ENCODE measurements at places on chromosomes 4 and X. TPM values are rescaled to one million over a fixed set of nuclear protein-coding genes. Genes with fewer than 3 reads are reported as not detected.

- H3K4me1 ChIP-seq: no peaks in the 10 kb centered on the region
- no peak for DNase-seq
- no peaks in the 10 kb centered on the region for H3K36me3 ChIP-seq
- H3K4me3 ChIP-seq: no peak overlapping the region
- H3K27ac ChIP-seq: no peak overlapping the region
These were observed 40.5 kb downstream of the LCORL start for GRCh38 chr4:17981063-17981462.

GRCh38 chr4:176277162-176277904, 8.3 kb upstream of the ASB5 start:
- peak overlapping the region; percentile 26 for H3K4me3 ChIP-seq
- H3K27me3 ChIP-seq: no peaks in the 10 kb centered on the region
- no peaks in the 10 kb centered on the region for H3K4me1 ChIP-seq

- no peak overlapping the region for H3K4me3 ChIP-seq
- H3K27me3 ChIP-seq: no peaks in the 10 kb centered on the region
- H3K36me3 ChIP-seq: no peaks in the 10 kb centered on the region
These were observed 1737.7 kb upstream of the PCDH10 start for GRCh38 chr4:131411393-131411792.

GRCh38 chr4:147821555-147821954, 89.7 kb downstream of the ARHGAP10 start:
- no peaks in the 10 kb centered on the region for H3K27me3 ChIP-seq
- no peak overlapping the region for H3K4me3 ChIP-seq
- DNase-seq: no peak
- H3K4me1 ChIP-seq: peaks cover 4% of the 10 kb centered on the region
- no peaks in the 10 kb centered on the region for H3K36me3 ChIP-seq

- no peak for DNase-seq
- H3K36me3 ChIP-seq: no peaks in the 10 kb centered on the region
These were observed 605.1 kb downstream of the KCTD8 start for GRCh38 chr4:43843501-43843900.

GRCh38 chr4:110851989-110852388, 229.1 kb upstream of the PITX2 start:
- no peak for DNase-seq
- H3K4me3 ChIP-seq: no peak overlapping the region
- no peak overlapping the region for H3K27ac ChIP-seq
- no peaks in the 10 kb centered on the region for H3K27me3 ChIP-seq
- peaks cover 5% of the 10 kb centered on the region for H3K4me1 ChIP-seq
- H3K36me3 ChIP-seq: no peaks in the 10 kb centered on the region

DNA sequence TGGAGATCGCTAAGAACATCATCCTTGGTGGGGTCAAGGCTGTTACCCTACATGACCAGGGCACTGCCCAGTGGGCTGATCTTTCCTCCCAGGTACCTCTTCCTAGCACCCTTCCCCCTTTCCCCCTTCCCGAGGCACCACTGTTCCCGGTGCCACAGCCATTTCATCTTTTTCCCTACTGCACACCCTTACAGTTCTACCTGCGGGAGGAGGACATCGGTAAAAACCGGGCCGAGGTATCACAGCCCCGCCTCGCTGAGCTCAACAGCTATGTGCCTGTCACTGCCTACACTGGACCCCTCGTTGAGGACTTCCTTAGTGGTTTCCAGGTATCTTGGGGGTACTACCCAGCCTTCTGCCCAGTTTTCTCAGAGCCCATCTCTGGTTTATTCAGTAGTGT, 5.7 kb downstream of the UBA1 start:
- H3K27me3 ChIP-seq: no peaks in the 10 kb centered on the region
- H3K36me3 ChIP-seq: peaks cover 59% of the 10 kb centered on the region
- DNase-seq: no peak
- no peak overlapping the region for H3K27ac ChIP-seq

DNA sequence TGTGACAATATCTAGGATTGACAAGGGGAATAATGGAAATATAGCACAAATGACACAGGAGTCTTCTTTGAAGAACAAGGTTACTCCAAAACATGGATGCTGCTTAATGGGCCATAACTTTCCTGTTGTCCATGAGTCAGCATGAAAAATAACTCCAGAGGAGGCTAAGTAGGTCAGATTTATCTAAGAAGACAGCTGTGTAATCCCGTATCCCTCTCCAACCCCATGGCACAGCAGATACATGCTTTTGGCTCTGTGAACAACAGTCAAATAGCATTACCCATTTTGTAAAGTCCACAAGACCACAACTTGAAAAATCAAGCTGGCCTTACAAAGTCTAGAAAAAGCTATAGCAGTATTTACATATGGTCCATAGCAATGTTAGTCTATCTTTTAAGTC, 2.1 kb upstream of the TMEM131L start:
- H3K4me1 ChIP-seq: peaks cover 29% of the 10 kb centered on the region
- no peak for DNase-seq
- no peaks in the 10 kb centered on the region for H3K27me3 ChIP-seq
- H3K27ac ChIP-seq: no peak overlapping the region
- no peak overlapping the region for H3K4me3 ChIP-seq

- peaks cover 17% of the 10 kb centered on the region for H3K4me1 ChIP-seq
- no peaks in the 10 kb centered on the region for H3K27me3 ChIP-seq
- no peak overlapping the region for H3K4me3 ChIP-seq
These were observed 41.1 kb downstream of the RFC1 start for GRCh38 chr4:39324897-39325613.

DNA sequence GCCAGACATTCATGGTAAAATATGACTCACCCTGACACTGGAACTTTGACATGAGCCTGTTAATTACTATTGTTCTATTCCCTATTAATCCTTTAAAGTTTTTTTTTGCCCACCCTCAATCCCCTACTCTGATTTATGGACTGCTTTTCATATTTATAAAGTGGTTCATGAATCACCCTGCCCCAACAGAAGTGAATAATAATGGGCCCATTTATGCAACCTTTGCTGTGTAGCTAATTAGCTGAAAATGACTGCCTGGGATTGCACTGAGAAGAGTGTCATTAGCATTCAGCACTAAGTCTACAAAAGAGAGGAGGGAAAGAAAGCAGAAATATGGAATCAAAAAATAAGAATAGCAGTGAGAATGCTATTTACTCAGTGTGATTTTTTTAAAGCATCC, 154.3 kb downstream of the COMMD8 start:
- no peak for DNase-seq
- no peak overlapping the region for H3K27ac ChIP-seq
- H3K4me1 ChIP-seq: no peaks in the 10 kb centered on the region
- no peak overlapping the region for H3K4me3 ChIP-seq

GRCh38 chr4:38995660-38996005, 36.6 kb downstream of the TMEM156 start:
- H3K27me3 ChIP-seq: no peaks in the 10 kb centered on the region
- no peaks in the 10 kb centered on the region for H3K4me1 ChIP-seq
- H3K36me3 ChIP-seq: no peaks in the 10 kb centered on the region
- no peak for DNase-seq
- no peak overlapping the region for H3K4me3 ChIP-seq

DNA sequence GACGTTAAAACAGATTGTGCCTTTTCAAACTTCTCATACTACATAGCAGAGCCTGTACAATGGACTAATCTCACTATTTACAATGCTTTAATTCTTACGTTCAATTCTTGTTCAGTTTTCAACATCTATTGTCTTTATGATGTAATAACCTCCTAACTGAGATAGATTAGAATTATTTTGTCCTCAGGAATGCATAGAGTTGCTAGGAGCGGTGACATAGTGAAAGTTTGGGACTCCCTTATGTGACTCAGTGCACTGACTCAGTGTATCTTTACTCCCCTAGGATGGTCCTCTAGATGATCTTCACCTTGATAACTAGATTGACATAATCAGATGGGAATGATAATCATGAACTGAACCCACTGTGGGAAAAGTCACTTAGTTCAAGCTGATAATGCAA, 151.5 kb downstream of the VEGFC start:
- no peaks in the 10 kb centered on the region for H3K36me3 ChIP-seq
- no peaks in the 10 kb centered on the region for H3K27me3 ChIP-seq
- DNase-seq: no peak
- H3K27ac ChIP-seq: no peak overlapping the region

DNA sequence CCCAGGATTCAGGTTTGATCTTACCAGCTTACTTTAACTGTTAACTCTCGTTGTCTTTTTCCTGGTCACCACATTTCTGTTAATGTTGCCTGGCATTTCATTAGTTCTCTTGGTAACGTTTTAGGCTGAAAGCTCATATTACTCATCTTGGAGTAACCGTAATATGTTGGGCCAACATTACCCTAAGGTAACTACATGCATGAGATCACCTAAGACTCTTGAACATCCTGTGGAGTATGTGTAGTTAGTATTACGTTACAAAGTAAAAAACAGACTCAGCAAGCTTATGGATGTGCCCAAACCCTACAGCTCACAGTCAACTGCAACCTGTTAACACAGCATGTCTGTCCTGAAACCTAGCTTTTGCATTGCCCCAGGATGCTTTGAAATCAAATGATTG, 203.3 kb upstream of the HS3ST1 start:
- DNase-seq: no peak
- H3K27me3 ChIP-seq: no peaks in the 10 kb centered on the region
- H3K4me3 ChIP-seq: no peak overlapping the region
- H3K4me1 ChIP-seq: no peaks in the 10 kb centered on the region

GRCh38 chrX:70908541-70908940, at the start of gene TEX11:
Gene TEX11 (minus strand): TSS chrX:70908711. CDS start chrX:70907789, 922 bp downstream.
- no peaks in the 10 kb centered on the region for H3K27me3 ChIP-seq
- H3K27ac ChIP-seq: no peak within 1 kb of the TSS
- no peaks in the 10 kb centered on the region for H3K36me3 ChIP-seq
- no peak for DNase-seq
- no peak within 1 kb of the TSS for H3K4me3 ChIP-seq

CCNG2 gene
- total RNA-seq: 10.8 TPM

DIPK2B gene
- 24.8 TPM for total RNA-seq

CCKAR gene
- total RNA-seq: not detected

TNIP3 gene
- not detected for total RNA-seq

GLOD5 gene
- 0.67 TPM for total RNA-seq
